RKO (cell line): ENCODE measurements at places on chromosomes 6 and 20.

DNA sequence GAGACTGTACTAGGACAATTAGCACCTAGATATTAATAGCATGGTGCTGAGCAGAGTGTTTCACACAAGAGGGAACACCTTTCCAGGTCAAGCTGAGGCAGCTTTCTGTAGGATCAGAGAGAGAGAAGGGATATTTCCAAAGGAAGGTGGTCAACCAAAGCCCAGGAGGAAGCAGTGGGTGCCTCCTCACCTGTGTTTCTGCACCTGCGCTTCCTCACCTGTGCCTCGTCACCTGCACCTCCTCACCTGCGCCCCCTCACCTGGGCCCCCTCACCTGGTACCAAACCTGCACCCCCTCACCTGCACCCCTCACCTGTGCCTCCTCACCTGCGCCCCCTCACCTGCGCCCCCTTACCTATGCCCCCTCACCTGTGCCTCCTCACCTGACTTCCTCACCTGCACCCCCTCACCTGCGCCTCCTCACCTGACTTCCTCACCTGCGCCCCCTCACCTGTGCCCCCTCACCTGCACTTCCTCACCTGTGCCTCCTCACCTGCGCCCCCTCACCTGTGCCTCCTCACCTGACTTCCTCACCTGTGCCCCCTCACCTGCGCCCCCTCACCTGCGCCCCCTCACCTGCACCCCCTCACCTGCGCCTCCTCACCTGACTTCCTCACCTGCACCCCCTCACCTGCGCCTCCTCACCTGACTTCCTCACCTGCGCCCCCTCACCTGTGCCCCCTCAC lies 67.9 kb downstream of the TTLL2 start:
- no peak for DNase-seq

DNA sequence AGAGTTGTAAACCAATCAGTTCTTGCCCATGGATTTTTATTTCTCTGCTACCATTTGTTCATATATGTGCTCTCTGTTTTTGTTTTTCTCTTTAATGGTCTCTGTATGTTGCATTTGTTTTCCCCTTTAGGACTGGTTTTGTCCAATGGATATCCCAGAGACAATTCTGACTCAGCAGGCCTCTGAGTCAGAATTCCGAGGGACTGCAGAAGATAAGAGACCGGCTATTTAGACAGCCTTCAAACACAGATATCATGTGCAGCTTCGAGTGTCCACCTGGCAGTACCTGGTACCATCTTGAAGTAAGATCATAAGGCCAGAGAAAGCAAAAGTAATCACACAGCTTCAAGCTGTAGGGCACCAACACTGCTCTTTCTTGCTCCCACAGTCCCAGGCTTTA lies 125.5 kb downstream of the ELOVL4 start:
- peak; percentile 29 for DNase-seq

- no peak for DNase-seq
Measured at GRCh38 chr20:10388597-10388996, 45.4 kb downstream of the MKKS start.

DNA sequence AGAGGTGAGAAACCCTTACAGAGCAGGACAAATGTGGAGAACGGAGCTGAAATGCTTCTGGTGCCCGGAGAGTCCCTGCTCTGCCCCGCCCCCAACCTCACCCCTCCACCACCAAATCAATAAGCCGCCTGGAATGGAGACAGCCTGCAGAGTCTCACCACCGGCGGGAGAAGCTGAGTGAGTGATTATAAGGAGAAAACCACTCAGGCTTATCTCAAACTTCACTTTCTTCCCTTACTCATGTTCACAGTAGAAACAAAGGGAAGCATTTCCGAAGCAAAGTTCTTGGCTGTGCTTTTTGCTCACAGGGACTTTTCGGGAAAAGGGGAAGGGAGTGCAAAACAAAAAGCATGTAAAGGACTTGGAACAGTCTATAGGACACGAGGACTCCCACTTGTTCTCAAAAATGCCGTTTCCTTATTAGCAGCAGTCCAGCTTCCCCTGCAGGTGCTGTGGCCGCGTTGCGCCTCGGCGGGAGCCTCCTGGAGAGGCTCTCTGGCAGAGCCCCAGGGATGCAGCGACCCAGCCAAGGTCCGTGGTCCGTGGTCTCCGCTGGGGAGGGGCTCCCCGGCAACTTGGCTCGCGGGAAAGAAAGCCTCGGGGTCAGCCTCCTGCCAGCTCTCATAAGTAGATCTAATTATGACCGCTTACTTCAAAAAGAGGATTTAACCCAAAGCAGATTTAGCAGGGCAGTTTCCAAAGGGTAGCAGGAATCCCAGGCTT lies 64.8 kb upstream of the TMEM30A start:
- no peak for DNase-seq

GRCh38 chr6:90000864-90001731 lies 106.8 kb downstream of the GJA10 start:
- DNase-seq = peak; percentile 58

DNA sequence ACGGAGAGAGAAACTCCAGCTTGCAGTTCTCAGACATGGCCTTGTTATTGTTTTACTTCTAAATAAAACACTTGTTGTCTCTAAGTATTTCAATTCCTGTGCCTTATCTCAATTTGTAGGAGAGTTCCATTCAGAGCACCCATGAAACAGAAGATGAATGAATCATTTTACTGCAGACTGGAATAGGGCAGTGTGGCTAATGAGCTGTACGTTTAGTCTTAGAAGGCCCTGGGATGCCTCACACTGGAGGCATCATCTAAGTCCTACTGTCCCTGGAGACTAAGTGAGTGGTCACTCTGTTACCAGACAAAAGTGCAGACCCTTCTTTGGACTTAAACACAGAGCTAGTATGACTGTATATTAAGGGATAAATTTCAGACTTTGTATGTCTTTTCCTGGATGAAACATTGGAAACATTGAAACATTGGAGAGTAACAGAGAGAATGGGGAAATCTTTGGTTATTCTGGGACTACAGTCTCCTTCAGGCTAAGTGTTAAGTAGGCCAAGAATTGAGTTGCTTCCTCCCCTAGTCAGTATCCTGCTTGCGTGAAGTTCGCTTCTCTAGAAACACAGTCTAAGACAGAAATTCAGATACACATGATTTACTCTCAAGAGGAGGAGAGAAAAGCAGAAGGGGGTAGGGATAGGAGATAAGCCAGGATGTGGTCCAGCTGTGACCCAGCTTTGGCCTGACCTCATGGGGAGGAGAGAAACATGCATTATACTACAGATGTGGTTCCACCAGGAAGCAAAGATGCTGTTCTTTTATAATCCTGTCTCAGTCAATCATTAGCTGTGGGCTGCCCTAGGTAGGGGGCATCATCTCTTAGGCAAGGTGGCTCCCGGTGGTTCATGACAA lies 167.4 kb upstream of the BMP2 start:
- no peak for DNase-seq

DNA sequence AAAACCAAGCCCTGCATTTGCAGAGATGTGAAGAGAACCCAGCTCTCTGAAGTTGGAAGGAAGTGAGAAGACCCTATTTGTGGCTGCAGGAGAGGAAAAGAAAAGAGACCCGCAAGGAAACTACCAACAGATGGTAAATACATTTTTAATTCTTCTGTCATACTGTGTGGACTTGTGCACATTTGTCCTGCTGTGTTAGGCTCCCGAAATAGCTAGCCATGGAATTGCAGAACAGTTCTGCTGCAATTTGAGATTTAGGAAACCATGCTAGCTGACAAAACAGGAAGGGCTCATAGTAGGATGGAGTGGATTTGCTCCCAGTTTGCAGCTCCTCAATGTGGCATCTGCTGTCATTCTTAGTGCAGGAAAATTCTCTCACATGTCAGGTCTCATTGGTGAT lies 12.1 kb upstream of the ATXN1 start:
- DNase-seq = no peak

GRCh38 chr6:144718431-144718830 lies 433.3 kb downstream of the UTRN start:
- peak; percentile 37 for DNase-seq
